ENCODE measurements at places on chromosomes 12 and 14.

DNA sequence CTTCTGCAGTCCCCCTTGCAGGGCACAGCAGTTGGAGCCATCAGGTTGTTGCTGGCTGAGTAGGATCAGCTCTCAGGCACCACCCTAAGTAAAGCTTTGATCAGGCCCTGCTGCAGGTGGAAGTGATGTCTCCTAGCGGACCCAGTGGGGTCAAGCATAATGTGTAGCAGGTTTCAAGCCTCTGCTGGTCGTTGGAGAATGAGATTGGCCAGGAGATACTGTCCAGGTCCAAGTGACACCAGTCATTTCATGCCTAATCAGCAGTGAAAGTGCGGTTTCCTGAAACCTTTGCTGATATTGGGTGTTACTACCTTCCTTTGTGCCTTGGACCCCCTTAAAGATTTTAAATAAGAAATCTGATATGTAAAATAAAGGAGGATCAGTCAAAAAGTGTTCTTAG, 72.6 kb downstream of the SUSD6 start:
- no peak for DNase-seq

DNA sequence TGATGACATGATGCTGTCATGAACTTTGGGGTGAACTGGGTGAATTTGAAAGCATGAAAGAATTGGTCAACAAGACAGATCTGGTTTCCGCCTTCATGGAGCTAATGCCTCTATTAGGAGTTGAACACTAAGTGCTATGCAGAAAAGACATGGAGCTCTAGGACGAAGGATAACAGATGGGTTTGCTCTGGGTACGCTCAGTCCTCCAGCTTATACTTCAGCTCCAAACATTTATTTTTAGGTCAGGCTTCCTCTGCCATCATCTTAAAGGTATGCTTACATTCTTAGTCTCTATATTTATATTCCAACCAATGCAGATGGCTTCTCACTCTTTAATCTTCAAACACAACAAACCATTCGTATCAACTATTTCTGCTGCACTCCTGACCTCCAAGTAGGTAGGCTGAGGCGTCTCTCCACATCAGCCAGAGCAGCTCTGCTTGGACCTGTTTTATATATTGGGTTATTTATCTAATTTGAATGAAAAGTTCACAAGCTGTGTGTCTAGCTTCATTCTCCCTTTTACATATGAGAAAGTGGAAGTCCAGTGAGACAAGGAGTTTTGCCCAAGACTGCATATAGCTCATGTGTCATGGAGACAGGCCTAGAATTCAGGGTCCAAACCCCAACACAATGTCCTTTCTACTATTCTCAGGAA, 226.3 kb downstream of the SPTSSA start:
- no peak for DNase-seq

DNA sequence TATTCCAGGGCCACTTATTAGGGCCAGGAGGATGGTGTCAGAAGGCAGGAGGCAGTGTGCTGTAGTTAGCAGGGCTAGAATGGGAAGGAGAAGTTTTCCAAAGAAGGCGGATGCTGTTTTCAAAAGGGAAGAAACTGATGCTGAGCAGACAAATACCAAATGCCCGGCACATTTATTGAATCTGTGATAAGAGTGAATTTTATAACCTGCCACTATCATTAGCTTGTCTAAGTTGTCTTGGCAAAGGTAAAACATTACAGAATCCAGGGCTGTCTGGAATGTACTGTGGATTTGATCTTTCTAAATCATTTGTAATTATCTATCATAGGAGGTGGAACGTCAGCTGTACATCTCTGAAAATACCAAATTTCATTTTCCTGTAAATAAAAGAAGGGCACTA, 40.8 kb downstream of the NDUFA12 start:
- no peak for DNase-seq

DNA sequence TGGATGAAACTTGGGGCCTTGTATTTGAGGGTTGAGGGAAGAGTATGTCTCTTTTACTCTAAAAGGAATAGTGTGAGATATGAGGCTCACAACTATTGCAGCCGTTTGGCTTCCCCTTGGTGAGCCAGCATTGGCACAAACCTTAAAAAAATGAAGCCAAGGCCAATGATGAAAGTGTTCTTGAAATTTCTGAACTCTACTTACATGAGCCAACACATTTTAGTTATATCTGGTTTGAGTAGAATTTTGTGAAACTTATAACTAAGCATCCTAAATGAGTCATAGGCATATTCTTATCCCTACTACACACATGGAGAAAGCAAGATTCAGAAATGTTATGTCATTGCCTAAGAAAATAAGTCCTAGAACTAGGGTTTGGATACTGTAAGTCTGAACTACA, 55.3 kb upstream of the ACSS3 start:
- no peak for DNase-seq
